Lower leg skin (tissue), 4 donors: ENCODE measurements at places on chromosomes 13 and 19. TPM values are rescaled to one million over a fixed set of nuclear protein-coding genes. Genes with fewer than 3 reads are reported as not detected.

The ZNF586 gene
- 19.8 TPM for total RNA-seq

The NDUFS7 gene
- 122 TPM for total RNA-seq

The MBD3L2 gene
- total RNA-seq = not detected

The ZNF136 gene
- total RNA-seq = 13.2 TPM

The SERPINE3 gene
- total RNA-seq = not detected

The TNFRSF19 gene
- 106 TPM for total RNA-seq

The KLHL1 gene
- total RNA-seq = not detected

The SRRM5 gene
- total RNA-seq = 0.17 TPM

The ADGRE2 gene
- total RNA-seq = 4.5 TPM

The SLC25A41 gene
- not detected for total RNA-seq

The ZBTB32 gene
- total RNA-seq = not detected

The FFAR2 gene
- total RNA-seq = not detected

The LRP3 gene
- 21.4 TPM for total RNA-seq

The FFAR1 gene
- total RNA-seq = not detected

The PROSER3 gene
- total RNA-seq = 14.3 TPM

The ZNF835 gene
- 1.3 TPM for total RNA-seq

The ZNF836 gene
- 17.1 TPM for total RNA-seq

The ATP4B gene
- total RNA-seq = not detected

The ANO8 gene
- total RNA-seq = 56.8 TPM

The TPM4 gene
- total RNA-seq = 261 TPM

The UHRF1 gene
- total RNA-seq = 0.97 TPM

The APOC4 gene
- not detected for total RNA-seq

The ZNF558 gene
- total RNA-seq = 26.2 TPM

The GNG7 gene
- 0.59 TPM for total RNA-seq

The ZGLP1 gene
- total RNA-seq = 3.8 TPM

The PTPRH gene
- 0.22 TPM for total RNA-seq

The RFPL4AL1 gene
- not detected for total RNA-seq

The UBE2L5 gene
- total RNA-seq = 0.13 TPM

The XAB2 gene
- total RNA-seq = 99.1 TPM

The CKM gene
- 2.9 TPM for total RNA-seq

The TGFB1 gene
- 11.4 TPM for total RNA-seq

The GPC5 gene
- total RNA-seq = 1.3 TPM

The RASAL3 gene
- total RNA-seq = 0.17 TPM
